ENCODE measurements at places on chromosomes 1 and 21.

- no peak overlapping the region for H3K27ac ChIP-seq
- no peak overlapping the region for H3K4me3 ChIP-seq
- no peaks in the 10 kb centered on the region for H3K27me3 ChIP-seq
- H3K36me3 ChIP-seq = no peaks in the 10 kb centered on the region
- peaks cover 7% of the 10 kb centered on the region for H3K4me1 ChIP-seq
Measured at GRCh38 chr1:33300673-33301072, 20.2 kb downstream of the A3GALT2 start.

GRCh38 chr1:151825751-151826660, 5.6 kb downstream of the RORC start:
- H3K27me3 ChIP-seq = no peaks in the 10 kb centered on the region
- no peaks in the 10 kb centered on the region for H3K36me3 ChIP-seq
- DNase-seq = peak; percentile 55
- H3K4me1 ChIP-seq = peaks cover 82% of the 10 kb centered on the region
- H3K27ac ChIP-seq = peak overlapping the region; percentile 70
- H3K4me3 ChIP-seq = peak overlapping the region; percentile 60

DNA sequence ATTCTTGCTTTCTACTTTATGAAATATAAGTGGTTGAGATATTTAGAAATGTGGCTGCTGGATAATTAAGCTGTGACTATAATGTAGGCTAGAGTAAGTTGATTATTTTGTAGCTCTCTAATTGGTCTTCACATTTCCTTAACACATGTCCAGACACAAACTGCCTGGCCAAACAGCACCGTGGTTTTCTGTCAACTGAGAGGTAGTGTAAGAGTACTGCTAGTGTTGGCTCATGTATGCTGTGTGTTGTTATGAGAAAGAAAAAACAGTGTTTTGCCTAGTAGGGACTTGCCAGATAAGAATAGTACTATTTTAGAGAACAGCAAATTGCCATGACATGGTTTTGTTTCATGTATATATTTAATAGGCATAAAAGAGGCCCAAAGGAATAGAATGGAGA, 37.1 kb downstream of the TMED5 start:
- H3K36me3 ChIP-seq = peaks cover 36% of the 10 kb centered on the region
- no peaks in the 10 kb centered on the region for H3K27me3 ChIP-seq
- no peak overlapping the region for H3K27ac ChIP-seq
- H3K4me3 ChIP-seq = no peak overlapping the region
- DNase-seq = no peak

DNA sequence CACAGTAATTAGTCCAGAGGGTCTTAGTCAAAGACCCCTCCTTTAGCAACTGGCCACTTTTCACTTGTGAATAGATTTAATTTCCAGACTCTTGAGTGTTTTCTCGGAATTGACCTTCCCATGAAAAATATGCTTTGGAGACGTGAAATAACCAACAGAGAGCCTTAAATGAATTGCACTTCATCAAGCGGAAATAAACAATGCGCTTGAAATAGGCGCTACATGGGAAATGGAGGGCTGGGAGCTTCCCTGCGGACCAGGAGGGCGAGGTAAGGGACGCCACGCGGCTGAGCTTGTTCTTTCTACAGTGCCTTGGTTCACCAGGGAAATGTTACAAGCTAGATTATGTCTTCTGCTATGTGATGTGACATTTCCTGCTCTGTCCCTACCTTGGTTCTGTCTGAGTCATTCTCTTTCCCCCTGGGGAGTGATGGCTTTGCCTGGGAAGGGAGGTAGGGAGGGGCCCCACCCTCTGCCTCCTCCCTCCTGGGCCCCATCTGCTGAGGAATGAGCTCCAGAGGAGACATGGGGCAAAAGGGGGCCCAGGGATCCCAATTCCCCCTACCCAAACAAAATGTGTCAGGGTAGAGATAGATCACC, 619.3 kb downstream of the PTPRU start:
- H3K27me3 ChIP-seq = peaks cover 5% of the 10 kb centered on the region
- H3K36me3 ChIP-seq = no peaks in the 10 kb centered on the region
- H3K4me1 ChIP-seq = no peaks in the 10 kb centered on the region
- H3K4me3 ChIP-seq = no peak overlapping the region
- H3K27ac ChIP-seq = no peak overlapping the region
- no peak for DNase-seq

- peaks cover 8% of the 10 kb centered on the region for H3K27me3 ChIP-seq
- DNase-seq = no peak
- H3K4me3 ChIP-seq = no peak overlapping the region
- H3K36me3 ChIP-seq = no peaks in the 10 kb centered on the region
- no peaks in the 10 kb centered on the region for H3K4me1 ChIP-seq
Measured at GRCh38 chr1:7127322-7128075, 342.2 kb downstream of the CAMTA1 start.

DNA sequence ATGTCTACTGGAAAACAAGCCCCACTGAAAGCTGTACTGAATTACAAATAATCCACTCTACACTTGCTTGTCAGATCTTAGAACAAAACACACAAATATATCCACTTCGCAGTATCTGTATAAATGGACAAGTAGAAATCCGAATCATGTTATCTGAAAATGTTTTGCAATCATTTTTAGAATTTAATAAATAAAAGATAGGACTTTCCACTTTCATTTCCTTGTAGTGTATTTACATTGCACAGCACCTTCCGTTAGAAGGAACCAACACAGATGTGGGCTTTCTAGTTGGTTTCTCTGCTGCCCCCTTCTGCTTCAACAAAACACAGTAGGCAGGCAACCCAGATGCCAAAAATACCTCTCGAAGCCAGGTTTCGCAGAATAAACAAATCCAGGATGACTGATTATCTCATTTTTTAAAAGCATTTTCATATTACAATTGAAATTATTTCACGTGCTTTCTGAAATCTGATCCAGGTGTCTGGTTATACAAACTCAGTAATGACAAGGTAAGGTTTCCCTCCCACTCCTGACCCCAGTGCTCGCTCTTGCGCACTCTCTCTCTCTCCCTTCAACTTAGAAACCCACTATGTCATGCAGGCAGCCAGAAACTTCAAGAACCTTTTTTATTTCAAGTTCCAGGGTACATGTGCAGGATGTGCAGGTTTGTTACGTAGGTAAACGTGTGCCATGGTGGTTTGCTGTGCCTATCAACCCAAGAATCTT, 389.9 kb downstream of the SMYD3 start:
- peaks cover 21% of the 10 kb centered on the region for H3K4me1 ChIP-seq
- H3K36me3 ChIP-seq = peaks cover 2% of the 10 kb centered on the region
- peak overlapping the region; percentile 59 for H3K4me3 ChIP-seq
- peak overlapping the region; percentile 64 for H3K27ac ChIP-seq

GRCh38 chr1:101451888-101452287, 215.1 kb downstream of the S1PR1 start:
- no peak overlapping the region for H3K4me3 ChIP-seq
- H3K4me1 ChIP-seq = peaks cover 44% of the 10 kb centered on the region
- no peaks in the 10 kb centered on the region for H3K36me3 ChIP-seq
- peaks cover 10% of the 10 kb centered on the region for H3K27me3 ChIP-seq
- peak; percentile 14 for DNase-seq

DNA sequence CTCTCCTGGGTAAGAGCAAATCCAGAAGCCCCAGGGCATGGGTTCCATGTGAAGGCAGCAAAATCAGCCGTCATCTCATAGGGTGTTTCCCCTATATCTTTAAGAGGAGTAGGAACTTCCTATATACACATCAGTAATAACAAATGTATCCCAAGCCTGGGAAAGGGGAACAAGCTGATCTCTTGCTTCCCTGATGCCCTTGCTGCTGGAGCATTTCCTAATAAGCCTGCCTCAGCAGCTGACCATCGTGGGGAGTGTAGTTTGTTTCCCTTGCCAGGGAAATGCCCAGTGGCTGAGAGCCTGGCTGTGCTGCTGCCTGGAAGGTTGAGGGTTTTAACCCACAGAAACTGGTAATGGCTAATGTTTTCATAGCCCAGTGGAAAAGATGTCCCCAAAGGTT, 177.0 kb downstream of the NPHP4 start:
- no peaks in the 10 kb centered on the region for H3K4me1 ChIP-seq
- H3K36me3 ChIP-seq = no peaks in the 10 kb centered on the region
- peaks cover 14% of the 10 kb centered on the region for H3K27me3 ChIP-seq
- H3K27ac ChIP-seq = no peak overlapping the region
- no peak for DNase-seq

DNA sequence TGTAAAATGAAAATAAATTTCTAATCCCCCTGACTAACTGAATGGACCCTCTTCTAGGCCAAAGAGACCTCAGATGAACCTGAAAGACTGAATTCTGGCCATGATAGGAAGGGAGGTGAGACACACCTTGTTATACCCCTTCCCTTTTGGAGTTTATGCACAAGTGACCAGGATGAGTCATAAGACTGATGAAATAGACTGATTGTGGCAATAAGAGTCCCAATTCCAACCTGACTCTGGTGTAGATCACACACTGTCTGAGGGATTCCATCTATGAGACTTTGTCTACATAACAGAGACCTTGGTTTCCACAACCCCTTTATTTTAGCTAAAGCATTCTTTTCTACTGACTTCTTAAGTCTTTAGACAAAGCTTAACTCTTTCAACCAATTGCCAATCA, 13.5 kb upstream of the OR2G2 start:
- no peaks in the 10 kb centered on the region for H3K4me1 ChIP-seq
- no peaks in the 10 kb centered on the region for H3K36me3 ChIP-seq
- peaks cover 9% of the 10 kb centered on the region for H3K27me3 ChIP-seq
- no peak for DNase-seq
- H3K27ac ChIP-seq = no peak overlapping the region
- no peak overlapping the region for H3K4me3 ChIP-seq

DNA sequence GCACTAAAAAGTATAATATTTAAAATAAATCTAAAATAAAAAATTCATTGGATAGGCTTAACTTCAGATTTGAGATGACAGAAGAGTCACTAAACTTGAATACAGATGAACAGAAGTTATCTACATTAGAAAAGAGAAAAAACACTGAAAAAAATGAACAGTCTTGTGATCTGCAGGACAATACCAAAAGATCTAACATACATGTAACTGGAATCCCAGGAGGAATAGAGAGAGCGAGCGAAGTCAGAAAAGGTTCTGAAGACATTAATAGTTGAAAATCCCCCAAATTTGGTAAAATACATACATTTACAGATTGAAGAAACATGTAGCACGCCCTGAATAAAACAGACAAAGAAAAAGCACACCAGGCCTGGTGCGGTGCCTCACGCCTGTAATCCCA, 21.2 kb downstream of the B3GALNT2 start:
- no peak overlapping the region for H3K27ac ChIP-seq
- peaks cover 46% of the 10 kb centered on the region for H3K36me3 ChIP-seq
- no peak overlapping the region for H3K4me3 ChIP-seq
- no peak for DNase-seq
- peaks cover 1% of the 10 kb centered on the region for H3K4me1 ChIP-seq
- no peaks in the 10 kb centered on the region for H3K27me3 ChIP-seq

GRCh38 chr1:119375366-119375765, 6.8 kb downstream of the HAO2 start:
- no peak overlapping the region for H3K4me3 ChIP-seq
- H3K27ac ChIP-seq = no peak overlapping the region
- peaks cover 6% of the 10 kb centered on the region for H3K27me3 ChIP-seq

DNA sequence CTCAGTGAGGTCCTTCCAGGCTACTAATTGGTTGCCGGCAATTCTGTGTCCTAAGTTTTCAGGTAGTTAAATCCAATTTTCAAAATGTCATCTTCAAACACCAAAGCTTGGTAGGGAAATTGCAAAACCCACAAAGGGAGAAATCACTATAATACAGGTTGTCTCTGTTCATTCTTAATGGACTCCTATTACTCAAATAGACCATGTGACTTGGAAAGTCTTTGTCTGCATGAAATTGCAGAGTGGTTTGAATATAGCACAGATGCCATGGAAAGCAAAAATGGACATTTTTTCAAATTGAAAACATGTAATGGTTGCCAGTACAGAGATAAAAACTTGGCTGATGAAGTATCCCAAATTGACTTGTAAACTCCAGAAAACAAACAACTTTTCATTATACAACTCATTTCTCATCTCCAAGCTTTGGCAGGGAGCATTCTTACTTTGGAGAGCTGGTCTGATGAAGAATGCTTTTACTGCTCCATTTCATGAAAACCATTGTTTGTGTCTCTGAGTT, 169.5 kb upstream of the PKN2 start:
- no peak overlapping the region for H3K27ac ChIP-seq
- H3K27me3 ChIP-seq = no peaks in the 10 kb centered on the region
- no peaks in the 10 kb centered on the region for H3K4me1 ChIP-seq
- no peak overlapping the region for H3K4me3 ChIP-seq
- DNase-seq = no peak
- no peaks in the 10 kb centered on the region for H3K36me3 ChIP-seq

DNA sequence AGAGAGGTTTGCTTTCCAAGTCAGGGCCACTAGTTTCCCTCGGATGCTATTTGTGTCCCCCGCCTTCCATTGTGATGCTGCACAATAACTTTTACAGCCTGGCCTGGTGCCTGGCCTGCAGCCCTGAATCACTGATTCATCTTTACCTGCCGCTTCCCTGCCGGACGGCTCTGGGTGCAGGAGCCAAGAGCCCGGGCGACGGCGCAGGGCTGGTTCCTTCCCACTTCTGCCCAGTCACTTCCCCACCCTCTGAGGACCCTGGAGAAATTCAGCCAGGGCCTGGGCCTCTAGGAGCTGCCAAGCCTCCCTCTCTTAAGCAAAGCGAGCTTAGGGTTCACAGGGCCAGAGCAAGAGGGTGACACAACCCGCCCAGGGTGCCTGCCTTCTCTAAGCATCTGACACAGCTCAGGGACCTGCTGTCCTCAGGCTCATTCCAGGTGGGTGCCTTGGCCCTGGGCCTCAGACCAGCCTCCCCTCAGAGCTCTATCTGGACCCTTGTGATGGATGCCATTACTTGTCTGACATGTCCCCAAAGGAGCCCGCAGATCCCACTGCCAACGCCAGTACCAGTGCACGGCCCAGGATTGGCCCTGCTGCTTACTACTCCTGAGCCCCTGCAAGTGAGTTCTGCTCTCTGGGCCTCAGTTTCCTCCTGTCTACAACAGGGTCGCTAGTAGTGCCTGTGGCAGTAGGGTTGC, 381.0 kb upstream of the VAMP3 start:
- H3K4me3 ChIP-seq = no peak overlapping the region
- no peaks in the 10 kb centered on the region for H3K4me1 ChIP-seq
- no peaks in the 10 kb centered on the region for H3K27me3 ChIP-seq
- H3K27ac ChIP-seq = no peak overlapping the region

DNA sequence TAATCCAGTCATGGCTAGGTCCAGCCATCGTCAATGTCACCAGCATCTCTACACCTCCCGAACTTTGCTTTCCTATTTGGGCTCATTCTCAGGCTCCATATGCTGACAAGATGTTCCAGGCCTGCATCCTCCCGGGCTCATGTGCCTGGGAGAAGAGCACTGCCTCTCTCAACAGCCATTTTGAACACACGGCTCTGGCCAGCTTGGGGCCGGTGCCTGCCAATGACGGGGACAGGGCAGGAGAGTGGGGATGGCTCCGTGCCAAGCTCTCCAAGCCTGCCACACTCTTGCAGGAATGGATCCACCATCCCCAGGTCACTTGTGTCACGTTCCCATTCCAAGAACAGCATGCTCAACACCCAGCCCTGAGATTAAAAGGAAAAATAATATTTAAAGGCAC, 61.4 kb upstream of the PAX7 start:
- no peaks in the 10 kb centered on the region for H3K36me3 ChIP-seq
- no peak overlapping the region for H3K27ac ChIP-seq
- no peak overlapping the region for H3K4me3 ChIP-seq
- peaks cover 24% of the 10 kb centered on the region for H3K27me3 ChIP-seq
- DNase-seq = no peak
- no peaks in the 10 kb centered on the region for H3K4me1 ChIP-seq
